Brain microvascular endothelial cell (primary cell): ENCODE measurements at places on chromosomes 16 and 17.

DNA sequence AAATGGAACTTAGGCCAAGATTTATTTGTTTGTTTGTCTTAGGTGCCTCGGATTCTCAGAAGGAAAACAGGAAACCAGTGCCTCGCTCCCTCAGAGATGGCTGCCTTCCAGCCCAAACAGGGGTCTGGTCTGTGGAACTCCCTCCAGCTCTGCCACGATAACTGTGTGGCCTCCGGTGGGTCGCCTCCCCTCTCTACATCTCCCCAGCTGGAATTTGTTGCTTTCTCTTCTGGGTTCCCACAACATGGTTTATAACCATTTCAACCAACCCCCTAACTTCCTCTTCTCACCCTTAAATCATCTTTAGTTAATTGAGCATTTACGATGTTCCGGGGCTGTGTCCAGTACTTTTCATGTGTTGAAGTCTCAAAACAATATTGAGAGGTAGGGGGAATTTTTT, 30.9 kb upstream of the PLLP start:
- no peak for DNase-seq

GRCh38 chr16:19858340-19859018, 26.2 kb downstream of the GPRC5B start:
- DNase-seq = no peak

DNA sequence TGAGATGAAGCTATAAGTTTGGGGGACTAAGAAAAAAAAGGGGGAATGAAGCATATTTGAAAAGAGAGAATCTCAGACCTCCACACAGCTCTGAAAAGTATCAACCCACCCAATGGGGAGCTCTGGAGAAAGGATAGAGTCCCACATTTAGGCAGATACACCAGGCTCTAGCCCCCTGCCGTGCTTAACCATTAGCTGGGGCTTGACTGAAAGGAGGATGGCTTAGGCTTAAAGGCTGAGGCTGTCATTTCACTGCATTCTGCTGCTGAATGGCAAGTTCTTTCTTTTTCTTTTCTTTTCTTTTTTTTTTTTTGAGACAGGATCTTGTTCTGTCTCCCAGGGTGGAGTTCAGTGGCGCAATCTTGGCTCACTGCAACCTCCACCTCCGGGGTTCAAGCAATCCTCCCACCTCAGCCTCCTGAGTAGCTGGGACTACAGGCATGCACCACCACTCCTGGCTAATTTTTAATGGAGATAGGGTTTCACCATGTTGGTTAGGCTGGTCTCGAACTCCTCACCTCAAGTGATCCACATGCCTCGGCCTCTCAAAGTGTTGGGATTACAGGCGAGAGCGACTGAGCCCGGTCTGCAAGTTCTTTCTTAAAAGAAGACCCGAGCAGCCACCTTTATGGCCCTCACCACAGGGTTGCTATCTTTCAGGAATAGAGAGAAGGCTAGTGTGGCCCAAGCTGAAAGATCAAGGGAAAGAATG, 9.0 kb upstream of the MMP2 start:
- DNase-seq = no peak

- DNase-seq = no peak
Observed at GRCh38 chr17:50107790-50108414, 12.8 kb downstream of the PDK2 start.

DNA sequence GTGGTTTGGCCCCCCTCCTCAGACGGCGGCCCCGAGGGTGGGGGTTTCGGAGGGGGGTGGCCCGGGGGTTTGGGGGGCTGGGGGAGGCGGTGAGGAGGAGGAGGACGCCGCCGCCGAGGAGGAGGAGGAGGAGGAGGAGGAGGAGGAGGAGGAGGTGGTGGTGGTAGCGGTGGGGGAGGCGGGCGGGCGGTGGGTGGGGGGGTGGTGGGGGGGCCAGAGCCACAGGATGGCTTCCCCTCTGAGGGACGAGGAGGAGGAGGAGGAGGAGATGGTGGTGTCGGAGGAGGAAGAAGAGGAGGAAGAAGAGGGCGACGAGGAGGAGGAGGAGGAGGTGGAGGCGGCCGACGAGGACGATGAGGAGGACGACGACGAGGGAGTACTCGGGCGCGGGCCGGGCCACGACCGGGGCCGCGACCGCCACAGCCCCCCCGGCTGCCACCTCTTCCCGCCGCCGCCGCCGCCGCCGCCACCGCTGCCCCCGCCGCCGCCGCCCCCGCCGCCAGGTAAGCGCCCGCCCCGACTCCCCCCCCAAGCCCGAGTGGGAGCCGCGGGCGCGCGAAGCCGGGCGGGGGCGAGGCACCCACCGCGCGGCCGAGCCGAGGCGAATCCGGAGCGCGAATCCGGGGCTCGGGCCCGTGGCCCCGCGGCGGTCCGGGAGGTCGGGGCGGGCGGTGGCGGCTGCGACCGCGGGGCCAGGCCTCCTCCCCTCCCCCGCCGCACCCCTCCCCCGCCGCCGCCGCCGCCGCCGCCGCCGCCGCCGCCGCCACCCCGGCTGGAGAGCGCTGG, 3.8 kb upstream of the CHD3 start:
- no peak for DNase-seq

DNA sequence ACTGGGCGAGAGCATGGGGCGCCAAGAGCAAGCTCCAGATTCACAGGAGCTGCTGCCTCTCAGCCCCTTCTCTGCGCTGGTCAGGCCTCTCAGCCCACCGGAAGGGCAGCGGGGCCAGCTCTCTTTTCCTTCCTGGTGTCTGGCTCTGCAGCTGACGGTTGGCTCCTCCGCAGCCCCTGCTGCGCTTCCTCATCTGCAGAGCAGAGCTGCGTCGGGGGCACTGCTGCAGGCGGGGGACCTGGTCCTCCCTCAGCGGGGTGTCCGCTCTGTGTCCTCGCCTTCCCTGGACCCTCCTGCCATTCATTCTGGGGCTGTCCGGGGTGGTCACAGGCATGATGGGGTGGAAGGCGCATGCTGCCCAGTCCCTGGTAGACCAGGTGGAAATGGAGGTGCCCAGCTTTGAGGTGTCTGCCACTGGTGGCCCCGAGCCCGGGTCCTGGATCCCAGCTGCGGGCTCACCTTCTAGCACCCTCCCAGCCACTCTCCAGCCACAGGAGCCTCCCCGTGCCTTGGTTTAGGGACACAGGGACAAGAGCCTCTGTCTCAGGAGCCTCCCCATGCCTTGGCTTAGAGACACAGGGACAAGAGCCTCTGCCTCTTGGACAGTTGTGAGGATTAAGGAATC, 84.8 kb downstream of the IRF8 start:
- no peak for DNase-seq
